Mammary epithelial cell (primary cell): ENCODE measurements at places on chromosomes 3 and 15.

GRCh38 chr3:11274566-11275142 lies 2.5 kb downstream of the ATG7 start:
- DNase-seq = no peak

GRCh38 chr15:62895905-62896316 lies 146.6 kb upstream of the TPM1 start:
- DNase-seq = peak; percentile 84

DNA sequence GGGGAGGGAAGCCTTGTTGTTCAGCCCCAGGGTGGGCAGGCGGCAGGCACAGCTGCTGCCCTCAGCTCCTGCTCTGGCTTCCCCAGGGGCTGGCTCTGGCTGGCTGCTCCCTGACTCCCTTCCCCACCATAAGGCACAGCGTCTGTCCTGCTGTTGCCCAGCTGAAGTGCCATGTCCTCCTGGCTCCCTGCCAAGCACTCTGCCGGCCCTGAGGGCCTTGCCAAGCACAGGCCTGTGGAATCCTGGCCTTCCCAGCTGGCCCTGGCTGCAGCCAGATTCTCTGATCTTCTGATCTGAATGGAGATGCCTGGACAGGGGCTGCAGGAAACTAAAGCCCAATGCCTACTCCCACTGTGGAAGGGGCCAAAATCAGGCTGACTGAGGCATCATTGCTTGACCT lies 1.1 kb downstream of the IQCF6 start:
- DNase-seq = no peak

GRCh38 chr3:127547761-127548605 lies 42.5 kb downstream of the TPRA1 start:
- peak; percentile 16 for DNase-seq

GRCh38 chr3:65899226-65899625 lies 139.5 kb downstream of the MAGI1 start:
- DNase-seq = no peak

- no peak for DNase-seq
These were observed 227.0 kb downstream of the FMN1 start for GRCh38 chr15:32967521-32967920.

DNA sequence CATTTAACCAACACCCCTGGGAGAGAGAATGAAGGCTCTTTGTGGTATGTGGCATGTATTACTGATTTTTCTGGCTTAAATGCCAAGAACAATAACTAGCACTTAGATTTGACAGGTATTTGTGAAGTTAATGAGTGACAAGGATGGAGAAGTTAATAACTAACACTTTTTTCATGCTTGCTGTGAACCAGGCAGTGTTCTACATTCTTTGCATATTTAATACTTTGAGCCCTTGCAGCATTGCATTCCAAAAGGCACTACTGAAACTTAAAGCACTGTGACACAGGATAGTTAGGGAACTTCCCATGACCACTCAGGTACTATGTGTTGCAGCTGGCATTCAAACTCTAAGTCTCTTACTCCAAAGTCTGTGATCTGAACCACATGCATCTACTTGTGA lies 650.6 kb downstream of the ZPLD1 start:
- no peak for DNase-seq

DNA sequence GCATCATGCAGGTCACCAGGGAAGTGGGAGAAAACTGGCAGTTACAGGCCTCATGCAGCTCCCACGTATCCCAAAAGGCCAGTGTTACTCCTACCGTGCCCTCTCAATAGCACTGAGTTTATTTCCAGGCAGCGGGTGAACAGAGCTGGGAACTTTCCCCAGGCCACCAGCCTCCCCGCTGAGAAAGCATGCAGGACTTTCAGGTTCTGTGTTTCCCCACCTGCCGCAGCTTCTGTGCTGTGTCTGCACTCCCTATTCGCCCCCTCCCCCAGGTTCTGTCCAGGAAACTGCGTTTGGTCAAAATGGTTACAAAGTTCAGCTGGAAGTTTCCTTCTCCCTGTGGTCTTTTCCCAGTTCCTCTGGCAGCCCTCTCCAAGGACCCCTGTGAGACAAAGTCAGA lies 21.4 kb downstream of the NEK11 start:
- no peak for DNase-seq

GRCh38 chr15:33910741-33911140 lies 57.6 kb upstream of the CHRM5 start:
- peak; percentile 57 for DNase-seq

GRCh38 chr3:83715307-83715706 lies 1243.5 kb upstream of the CADM2 start:
- DNase-seq = no peak

- no peak for DNase-seq
These were observed 40.9 kb downstream of the TAFA4 start for GRCh38 chr3:68891280-68891943.

GRCh38 chr3:152658977-152659720 lies 175.8 kb upstream of the P2RY1 start:
- DNase-seq = no peak

DNA sequence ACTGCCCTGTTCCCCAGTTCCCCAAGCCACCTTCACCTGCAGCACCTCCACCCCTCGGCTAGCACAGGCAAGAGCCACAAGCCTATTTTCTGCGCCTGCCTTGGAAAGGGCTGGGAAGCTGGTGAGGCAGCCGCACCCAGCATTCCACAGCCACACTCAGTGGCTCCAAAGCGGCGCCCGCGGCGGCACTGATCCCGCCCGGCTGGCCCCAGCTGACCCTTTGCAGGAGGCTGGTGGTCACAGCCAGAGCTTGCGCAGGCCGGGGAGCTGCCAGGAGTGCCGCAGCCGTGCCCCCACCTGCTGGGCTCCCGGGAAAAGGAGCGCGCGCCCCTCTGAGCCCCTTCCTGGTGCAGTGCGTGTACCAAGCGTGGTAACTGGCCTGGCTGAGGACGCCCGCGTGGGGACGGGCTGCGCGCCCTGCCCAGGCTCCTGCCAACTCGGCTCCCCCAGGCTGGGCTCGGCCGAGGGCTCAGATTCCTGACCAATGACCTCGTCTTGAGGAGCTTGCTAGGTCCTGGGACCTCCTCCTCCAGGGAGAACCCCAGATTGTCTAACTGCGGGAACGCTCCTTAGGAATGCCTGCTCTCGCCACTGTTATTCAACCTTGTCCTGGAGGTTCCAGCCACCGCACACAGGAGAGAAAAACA lies 13.3 kb downstream of the GRAMD2A start:
- no peak for DNase-seq

- peak; percentile 97 for DNase-seq
These were observed 46.2 kb downstream of the CD200 start for GRCh38 chr3:112379020-112379690.

- DNase-seq = no peak
These were observed 1.6 kb upstream of the ACTC1 start for GRCh38 chr15:34796847-34797435.

DNA sequence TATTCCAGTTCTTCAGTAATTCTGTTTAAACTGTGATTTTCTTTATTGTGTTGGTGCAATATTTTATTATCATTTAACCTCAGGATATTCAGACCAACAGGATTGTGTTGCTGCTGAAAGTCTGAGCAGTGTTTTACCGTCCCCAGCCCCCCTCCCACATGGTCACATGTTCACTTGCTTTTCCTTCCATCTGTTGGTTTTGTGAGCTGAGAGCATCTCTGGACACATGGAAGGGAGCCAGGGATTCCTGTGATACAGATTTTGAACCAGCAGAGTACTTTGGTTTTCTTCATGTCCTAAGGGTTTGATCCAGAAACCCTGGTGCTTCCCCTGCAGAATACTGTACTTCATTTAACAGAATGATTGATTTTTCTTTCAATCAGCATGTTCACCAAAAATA lies 11.9 kb downstream of the ARRDC4 start:
- no peak for DNase-seq

DNA sequence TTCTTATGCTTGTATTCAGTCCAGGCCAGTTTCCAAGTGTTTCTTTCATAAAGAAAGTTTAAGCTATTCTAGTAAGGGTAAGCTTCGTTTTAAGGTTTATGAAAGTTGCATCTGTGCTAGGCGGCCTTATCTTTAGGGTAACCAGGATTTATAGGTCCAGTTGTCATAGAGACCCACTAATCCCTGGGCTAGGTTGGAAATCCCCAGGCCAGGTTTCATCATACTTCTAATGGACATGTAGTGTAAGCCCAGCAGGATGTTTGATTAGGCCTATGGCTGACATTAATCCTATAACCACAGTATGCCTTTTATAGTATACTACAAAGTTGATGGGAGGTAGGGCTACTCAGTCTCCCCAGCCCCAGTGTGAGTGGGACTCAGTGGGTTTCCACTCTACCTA lies 312.4 kb downstream of the CACNA2D3 start:
- DNase-seq = no peak

DNA sequence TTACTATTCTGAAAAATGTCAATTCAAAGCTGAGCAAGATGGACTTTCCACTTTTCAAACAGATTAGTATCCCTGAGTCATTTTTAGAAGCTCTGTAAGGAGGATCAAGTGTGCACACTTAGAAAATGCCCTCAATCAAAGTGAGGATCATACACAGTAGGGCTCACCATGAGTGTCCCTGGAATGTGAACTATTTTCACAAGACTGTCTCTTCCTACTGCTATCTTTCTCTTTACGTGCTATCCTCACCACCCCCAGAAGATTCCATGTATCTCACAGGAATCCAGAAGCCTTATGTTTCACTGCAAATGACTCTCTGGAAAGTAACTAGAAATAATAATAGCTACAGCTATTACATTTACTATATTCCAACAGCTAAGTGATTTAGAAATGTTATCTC lies 349.9 kb upstream of the TGFBR2 start:
- DNase-seq = no peak

GRCh38 chr15:99416191-99417188 lies 149.3 kb upstream of the MEF2A start:
- DNase-seq = no peak

- peak; percentile 59 for DNase-seq
These were observed 672 bp downstream of the TFRC start for GRCh38 chr3:196081002-196081833.

GRCh38 chr3:46864061-46864881 lies 1.0 kb upstream of the MYL3 start:
- DNase-seq = no peak

DNA sequence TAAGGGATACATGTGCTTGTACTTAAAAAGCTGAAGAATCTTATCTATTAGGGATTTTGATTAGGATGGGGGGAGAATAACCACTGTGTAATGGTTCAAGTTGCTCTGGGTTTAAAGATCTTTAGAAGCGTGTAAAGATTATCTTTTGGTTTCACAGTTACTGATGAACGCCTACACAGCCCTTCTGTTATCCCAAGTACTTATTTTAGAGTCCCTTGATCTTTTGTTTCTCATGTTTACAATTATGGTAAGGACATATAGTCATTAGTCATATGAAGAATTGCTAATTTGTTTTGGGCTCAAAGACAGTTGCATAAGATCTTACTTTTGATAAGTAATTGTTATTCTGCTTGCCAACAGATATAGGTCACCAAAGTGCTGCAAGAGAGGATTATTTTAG lies 160.1 kb downstream of the PLCL2 start:
- no peak for DNase-seq

DNA sequence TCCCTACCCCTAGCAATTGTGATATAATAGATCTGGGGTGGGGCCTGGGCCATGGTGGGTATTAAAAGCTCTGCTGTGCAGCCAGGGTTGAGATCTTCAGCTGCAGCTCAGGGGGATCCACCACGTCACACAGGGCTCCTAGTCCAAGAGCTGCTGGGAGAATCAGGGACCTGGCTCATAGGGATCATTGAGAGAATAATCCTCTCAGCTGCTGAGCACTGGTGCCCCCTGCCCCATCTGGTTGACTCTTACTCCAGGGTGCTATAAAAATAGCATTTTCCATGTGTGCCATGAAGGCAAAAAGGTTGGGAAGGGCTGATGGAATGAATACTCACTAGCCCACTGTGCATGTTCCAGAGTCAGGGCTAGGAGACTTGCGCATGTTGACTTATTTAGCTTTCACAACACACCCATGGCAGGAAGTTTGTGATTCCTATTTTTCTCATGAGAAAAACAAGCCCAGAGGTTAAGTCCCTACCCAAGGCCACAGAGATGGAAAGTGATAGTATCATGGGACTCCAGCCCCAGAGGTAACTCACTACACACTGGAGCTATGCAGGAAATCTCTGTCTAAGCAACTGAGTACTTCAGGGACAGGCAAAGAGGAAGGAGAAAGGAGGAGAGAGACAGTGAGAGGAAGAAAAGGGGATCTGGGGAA lies 94.6 kb upstream of the HERC1 start:
- no peak for DNase-seq

- DNase-seq = no peak
These were observed 18.4 kb downstream of the CA12 start for GRCh38 chr15:63363292-63363691.

DNA sequence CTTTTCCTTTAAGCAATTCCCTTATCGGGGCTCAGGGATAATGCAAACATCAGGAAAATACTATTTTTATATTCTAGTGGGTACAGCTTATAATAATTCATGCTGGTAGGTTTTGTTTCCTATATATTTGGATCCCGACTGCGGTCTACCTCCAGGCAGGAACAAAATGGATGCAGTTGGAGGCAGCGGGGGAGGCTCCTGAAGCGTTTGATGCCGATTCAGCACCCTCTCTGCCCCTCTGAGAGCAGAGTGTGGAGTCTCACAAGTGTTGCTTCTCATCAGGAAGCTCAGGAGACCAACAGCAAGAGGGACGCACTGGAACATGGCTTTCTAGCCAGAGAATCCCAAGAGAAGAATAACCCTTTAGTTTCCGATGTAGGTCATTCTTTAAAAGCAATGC lies 104.9 kb downstream of the RORA start:
- no peak for DNase-seq

- DNase-seq = no peak
These were observed 59.5 kb upstream of the POU1F1 start for GRCh38 chr3:87335931-87336330.

GRCh38 chr3:59996056-59996455 lies 946.2 kb upstream of the CFAP20DC start:
- no peak for DNase-seq

GRCh38 chr15:62752657-62753517 lies 289.7 kb upstream of the TPM1 start:
- no peak for DNase-seq

GRCh38 chr15:41490355-41490754 lies 3.3 kb upstream of the ITPKA start:
- DNase-seq = peak; percentile 95

GRCh38 chr3:4060064-4060463 lies 243.1 kb upstream of the SETMAR start:
- DNase-seq = no peak
